Activated naive CD8-positive, alpha-beta T cell treated with anti-CD3 and anti-CD28 coated beads for 36 hours (primary cell): ENCODE measurements at places on chromosomes 5 and 9. TPM values are rescaled to one million over a fixed set of nuclear protein-coding genes. Genes with fewer than 3 reads are reported as not detected.

DNA sequence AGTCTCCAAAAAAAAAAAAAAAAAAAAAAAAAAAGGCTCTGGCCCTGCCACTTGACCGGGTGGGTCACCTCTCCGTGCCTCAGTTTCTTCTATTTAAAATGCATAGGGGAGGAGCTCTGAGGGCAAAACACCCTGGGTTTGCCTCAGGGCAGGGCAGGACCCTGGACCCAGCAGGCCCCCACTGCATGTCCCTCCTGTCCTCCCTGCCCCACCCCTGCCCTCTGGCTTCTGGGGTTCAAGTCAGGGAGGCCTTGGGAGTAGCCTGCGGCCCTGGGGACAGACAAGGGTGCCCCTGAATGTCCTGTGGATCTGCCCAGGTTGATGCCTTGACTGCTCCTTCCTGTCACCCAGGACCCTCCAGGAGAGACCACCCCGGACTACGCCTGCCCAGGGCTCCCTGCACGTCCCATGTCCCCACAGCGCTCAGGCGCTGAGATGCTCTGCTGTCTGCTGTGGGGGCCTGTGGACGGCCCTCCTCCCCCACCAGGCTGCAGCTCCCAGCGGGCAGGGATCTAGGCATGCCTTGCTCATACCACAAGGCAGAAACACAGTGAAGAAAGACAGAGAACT is 35.4 kb downstream of the ADAMTS2 start:
- H3K4me3 ChIP-seq, result no peak overlapping the region
- no peaks in the 10 kb centered on the region for H3K27me3 ChIP-seq
- DNase-seq, result no peak
- H3K36me3 ChIP-seq, result no peaks in the 10 kb centered on the region
- no peaks in the 10 kb centered on the region for H3K4me1 ChIP-seq
- H3K27ac ChIP-seq, result no peak overlapping the region

DNA sequence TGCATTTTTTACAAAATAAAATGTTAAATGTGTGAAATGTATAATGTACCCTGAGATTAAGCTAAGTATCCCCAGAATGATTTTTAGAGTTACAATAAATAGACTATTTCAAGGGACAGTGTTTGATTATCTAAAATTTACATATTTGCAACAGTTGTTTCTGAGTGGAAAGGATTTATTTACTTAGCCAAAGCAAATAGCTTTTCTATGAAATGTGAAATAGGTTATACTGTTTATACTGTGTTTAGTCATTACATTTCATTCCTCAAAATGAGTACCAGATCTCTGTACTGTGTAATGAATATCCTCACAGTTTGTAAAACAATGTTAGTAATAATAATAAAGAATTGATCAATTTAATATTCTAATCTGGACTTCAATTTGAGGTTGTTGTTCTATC is 1019.0 kb downstream of the NR2F1-AS1 start:
- no peak overlapping the region for H3K4me3 ChIP-seq
- no peaks in the 10 kb centered on the region for H3K36me3 ChIP-seq
- H3K4me1 ChIP-seq, result no peaks in the 10 kb centered on the region
- no peak for DNase-seq
- H3K27me3 ChIP-seq, result no peaks in the 10 kb centered on the region

DNA sequence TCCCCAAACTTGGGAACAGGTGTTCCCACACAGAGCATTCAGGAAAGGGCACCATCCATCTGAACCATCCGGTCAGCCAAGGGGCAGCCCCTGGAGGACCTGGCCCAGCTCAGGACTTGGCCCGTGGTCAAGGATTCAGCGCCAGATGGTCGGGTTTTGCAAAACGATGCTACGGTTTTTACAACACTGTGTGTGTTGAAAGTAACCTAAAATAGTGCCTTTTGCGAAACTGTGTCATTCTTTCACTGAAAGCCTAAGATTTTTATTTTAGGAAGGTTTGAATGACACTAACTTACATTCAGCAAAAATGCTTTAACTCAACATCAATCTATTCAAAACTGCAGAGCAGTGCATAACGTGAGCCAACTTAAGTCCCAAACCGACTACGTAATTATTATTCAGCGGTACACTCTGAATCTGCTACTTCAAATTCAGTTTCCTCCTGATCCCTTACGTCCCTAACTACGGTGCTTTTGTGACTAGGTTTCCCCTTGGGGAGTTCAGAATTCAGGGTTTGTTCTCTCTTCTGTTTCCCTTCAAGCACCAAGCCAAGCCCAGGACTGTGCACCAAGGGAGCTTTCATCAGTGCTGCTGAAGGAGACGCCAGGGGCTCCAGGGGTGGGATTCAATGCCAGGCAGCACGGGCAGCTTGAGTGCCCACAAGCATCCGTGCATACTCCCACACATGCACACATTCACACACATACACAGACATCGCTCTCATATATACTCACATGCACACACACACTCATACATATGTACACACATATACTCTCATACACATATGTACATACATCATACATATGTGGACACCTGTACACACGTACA is 25.8 kb downstream of the LPCAT1 start:
- peaks cover 33% of the 10 kb centered on the region for H3K36me3 ChIP-seq
- no peak overlapping the region for H3K4me3 ChIP-seq
- DNase-seq, result no peak
- no peaks in the 10 kb centered on the region for H3K27me3 ChIP-seq
- peaks cover 49% of the 10 kb centered on the region for H3K4me1 ChIP-seq
- peak overlapping the region; percentile 16 for H3K27ac ChIP-seq

DNA sequence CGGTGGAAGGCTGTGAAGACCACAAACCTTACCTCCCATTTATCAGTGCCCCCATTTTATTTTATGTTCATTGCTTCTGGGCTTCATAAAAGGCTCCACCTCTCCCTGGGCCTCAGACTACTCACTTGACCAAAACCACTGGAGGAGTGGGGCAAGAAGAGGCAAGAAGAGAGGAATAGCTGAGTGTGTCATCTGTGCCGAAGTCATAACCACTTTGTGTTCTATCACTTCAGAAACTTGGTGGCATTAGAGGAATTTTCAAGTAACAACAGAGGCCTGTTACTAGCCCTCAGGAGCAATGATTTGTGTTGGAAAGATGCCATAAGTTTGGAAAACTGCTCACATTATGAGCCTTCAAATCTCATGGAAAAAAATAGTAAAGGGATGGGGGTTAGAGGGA is 88.7 kb upstream of the PIK3R1 start:
- no peak for DNase-seq
- H3K36me3 ChIP-seq, result no peaks in the 10 kb centered on the region
- no peak overlapping the region for H3K4me3 ChIP-seq
- H3K27me3 ChIP-seq, result peaks cover 4% of the 10 kb centered on the region
- H3K27ac ChIP-seq, result no peak overlapping the region

DNA sequence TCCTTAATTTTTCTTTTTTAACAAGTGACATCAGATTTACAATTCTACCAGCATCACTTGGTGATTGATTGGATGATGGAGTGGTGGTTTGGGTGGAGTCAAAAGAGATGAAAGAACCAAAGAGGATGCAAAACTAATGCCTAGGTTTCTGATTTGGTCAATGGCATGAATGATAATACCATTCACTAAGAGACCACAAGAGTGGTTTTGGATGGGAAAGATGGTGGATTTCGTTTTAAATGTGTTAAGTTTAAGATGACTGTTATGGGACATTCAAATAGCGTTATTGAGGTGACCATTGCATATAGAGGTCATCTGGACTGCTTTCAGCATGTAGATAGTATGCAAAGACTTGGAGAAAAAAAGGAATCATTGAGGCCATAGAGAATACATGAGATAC is 3.6 kb downstream of the SMC5 start:
- H3K4me1 ChIP-seq, result peaks cover 57% of the 10 kb centered on the region
- no peaks in the 10 kb centered on the region for H3K27me3 ChIP-seq
- peak overlapping the region; percentile 96 for H3K4me3 ChIP-seq
- peak overlapping the region; percentile 70 for H3K27ac ChIP-seq
- peaks cover 44% of the 10 kb centered on the region for H3K36me3 ChIP-seq

GRCh38 chr5:9356351-9356825 is 189.5 kb downstream of the SEMA5A start:
- DNase-seq, result no peak
- no peaks in the 10 kb centered on the region for H3K36me3 ChIP-seq
- H3K4me3 ChIP-seq, result no peak overlapping the region
- no peaks in the 10 kb centered on the region for H3K27me3 ChIP-seq
- no peaks in the 10 kb centered on the region for H3K4me1 ChIP-seq

- no peak for DNase-seq
- H3K4me1 ChIP-seq, result no peaks in the 10 kb centered on the region
- no peak overlapping the region for H3K4me3 ChIP-seq
- H3K36me3 ChIP-seq, result no peaks in the 10 kb centered on the region
Measured at GRCh38 chr9:135350003-135350315, 129.6 kb upstream of the PPP1R26 start.

Gene CDC25C
- 8.7 TPM for total RNA-seq

- no peak overlapping the region for H3K27ac ChIP-seq
- H3K4me3 ChIP-seq, result no peak overlapping the region
- peaks cover under 1% of the 10 kb centered on the region for H3K27me3 ChIP-seq
Measured at GRCh38 chr5:142683881-142684505, 1.9 kb downstream of the FGF1 start.

Gene ARHGEF39
- 18.7 TPM for total RNA-seq

- no peaks in the 10 kb centered on the region for H3K36me3 ChIP-seq
- no peak for DNase-seq
- H3K4me1 ChIP-seq, result peaks cover 14% of the 10 kb centered on the region
- H3K4me3 ChIP-seq, result no peak overlapping the region
- no peaks in the 10 kb centered on the region for H3K27me3 ChIP-seq
Measured at GRCh38 chr9:72506615-72507014, 14.8 kb upstream of the TMC1 start.

Gene HMCN2
- total RNA-seq, result not detected

DNA sequence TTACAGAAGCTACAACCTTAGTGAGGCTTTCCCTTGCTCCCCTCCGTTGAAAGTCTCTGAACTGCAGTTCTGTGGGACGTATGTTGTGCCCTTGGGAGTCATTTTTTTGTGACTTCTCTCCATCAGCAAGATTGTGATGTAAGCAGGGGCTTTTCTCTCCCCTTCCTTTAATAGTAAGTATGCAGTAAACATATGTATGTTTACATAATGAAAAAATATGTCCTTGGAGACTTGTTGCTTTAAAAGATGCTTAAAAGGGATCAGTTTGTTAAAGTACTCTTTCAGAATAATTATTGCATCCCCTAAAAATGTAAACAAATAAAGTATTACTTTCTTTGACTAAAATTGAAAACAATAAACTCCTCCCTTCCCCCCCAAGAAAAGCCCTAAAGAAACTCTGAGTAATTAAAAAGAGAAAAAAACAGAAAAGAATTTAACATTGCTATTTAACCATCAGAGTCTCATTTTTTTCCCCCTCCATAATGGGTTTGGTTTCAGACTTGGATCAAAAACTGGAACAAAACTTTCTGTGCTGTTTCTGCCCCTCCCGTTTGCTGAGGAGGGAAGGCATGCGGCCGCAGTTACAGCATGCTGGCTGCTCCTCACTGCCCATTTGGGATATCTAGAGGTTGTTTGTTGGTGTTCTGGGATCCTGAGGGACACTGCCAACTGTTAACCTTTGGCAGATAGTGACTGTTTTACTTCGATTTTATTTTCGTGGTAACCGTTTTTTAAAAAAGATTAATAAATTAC is 40.2 kb downstream of the TRIO start:
- no peak overlapping the region for H3K4me3 ChIP-seq
- no peak overlapping the region for H3K27ac ChIP-seq
- no peaks in the 10 kb centered on the region for H3K36me3 ChIP-seq
- H3K4me1 ChIP-seq, result no peaks in the 10 kb centered on the region
- H3K27me3 ChIP-seq, result no peaks in the 10 kb centered on the region

Gene COL27A1
- 12.2 TPM for total RNA-seq

Gene IFNA16
- not detected for total RNA-seq

DNA sequence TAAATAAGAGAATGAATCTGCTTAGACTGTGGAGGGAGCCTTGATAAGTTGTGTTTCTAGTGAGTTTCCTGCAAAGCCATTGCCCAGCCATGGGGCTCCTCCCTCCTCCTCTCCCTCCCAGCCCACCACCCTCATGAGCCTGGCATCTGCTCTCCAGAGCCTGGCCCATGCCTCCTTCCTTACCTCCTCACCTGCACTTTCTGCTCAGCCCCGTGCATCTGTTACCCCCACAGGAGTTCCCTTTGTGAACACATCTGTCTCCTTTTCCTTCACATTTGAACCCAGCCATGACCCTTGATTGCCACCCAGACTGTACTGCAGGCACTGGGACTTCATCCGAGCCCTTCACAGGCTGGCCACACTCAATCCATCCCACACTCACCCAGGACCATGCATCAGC is 395.6 kb downstream of the IRX2 start:
- no peaks in the 10 kb centered on the region for H3K36me3 ChIP-seq
- H3K4me3 ChIP-seq, result no peak overlapping the region
- H3K27me3 ChIP-seq, result peaks cover 4% of the 10 kb centered on the region

- H3K36me3 ChIP-seq, result no peaks in the 10 kb centered on the region
- no peak overlapping the region for H3K4me3 ChIP-seq
- H3K27me3 ChIP-seq, result no peaks in the 10 kb centered on the region
- DNase-seq, result no peak
- peaks cover 2% of the 10 kb centered on the region for H3K4me1 ChIP-seq
Measured at GRCh38 chr5:125331987-125332598, 585.7 kb upstream of the ZNF608 start.

DNA sequence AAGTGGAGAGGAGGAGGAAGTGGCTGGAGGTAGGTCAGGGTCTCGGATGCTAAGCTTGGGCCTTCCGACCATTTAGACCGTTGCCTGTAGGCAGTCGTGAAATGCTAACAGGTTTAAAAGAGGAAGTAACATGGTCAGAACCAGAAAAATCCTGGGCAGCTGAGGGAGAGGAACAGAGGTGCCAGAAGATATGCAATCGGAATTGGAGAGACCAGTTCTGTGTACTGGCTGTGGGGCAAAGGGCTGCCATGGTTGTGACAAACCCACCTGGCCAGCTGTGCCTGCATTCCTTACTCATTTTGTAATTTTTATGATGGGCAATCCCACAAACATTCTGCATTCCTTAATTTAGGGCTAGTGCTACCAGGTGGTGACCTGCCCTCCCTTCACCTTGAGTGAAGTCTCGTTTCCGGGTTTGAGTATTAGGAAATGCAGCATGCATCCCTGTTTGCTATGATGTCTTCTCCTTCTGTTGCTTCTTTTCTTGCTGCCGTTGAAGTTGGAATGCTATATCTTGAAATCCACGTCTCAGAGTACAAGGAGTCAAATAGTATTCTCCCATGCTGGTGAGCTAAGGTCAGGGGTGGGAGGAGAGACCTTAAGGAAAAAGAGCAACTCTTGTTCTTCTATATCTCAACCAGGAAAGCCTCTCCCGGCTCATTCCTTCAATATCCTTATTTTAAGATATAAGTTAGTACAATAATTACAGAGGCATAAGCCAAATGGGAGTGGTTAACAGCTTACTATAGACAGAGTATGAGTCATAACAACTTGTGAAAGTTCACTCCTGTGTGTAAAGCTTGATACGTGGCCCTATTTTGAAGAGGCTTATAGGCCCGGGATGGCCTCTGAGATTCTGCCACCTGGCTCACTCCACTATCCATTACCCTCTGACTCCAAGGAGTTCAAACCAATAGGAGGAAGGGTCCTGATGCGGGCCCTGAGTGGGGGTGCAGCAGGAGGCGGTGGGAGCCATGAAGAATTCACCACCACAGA is 37.0 kb downstream of the B4GALT1 start:
- peaks cover 24% of the 10 kb centered on the region for H3K4me1 ChIP-seq
- DNase-seq, result no peak
- H3K27me3 ChIP-seq, result no peaks in the 10 kb centered on the region
- peaks cover 37% of the 10 kb centered on the region for H3K36me3 ChIP-seq
- peak overlapping the region; percentile 64 for H3K27ac ChIP-seq
